ENCODE measurements at places on chromosomes 3 and 15. TPM values are rescaled to one million over a fixed set of nuclear protein-coding genes. Genes with fewer than 3 reads are reported as not detected.

Gene RTP4
- 0.94 TPM for total RNA-seq

Gene TIPARP
- total RNA-seq = 17.9 TPM

Gene MRPS22
- total RNA-seq = 67.6 TPM

Gene RBPMS2
- total RNA-seq = 242 TPM

Gene KATNBL1
- 23.3 TPM for total RNA-seq

Gene LRRC34
- total RNA-seq = 2.3 TPM

Gene CDHR4
- total RNA-seq = not detected

Gene ADAMTS7
- 17.8 TPM for total RNA-seq

Gene LAMB2
- total RNA-seq = 788 TPM

Gene MKRN2
- 27.9 TPM for total RNA-seq

Gene ZNF621
- 14.0 TPM for total RNA-seq

Gene STAB1
- total RNA-seq = 52.2 TPM

Gene COL6A5
- not detected for total RNA-seq

Gene ARPP19
- 131 TPM for total RNA-seq

Gene NCEH1
- total RNA-seq = 18.5 TPM

Gene ROBO1
- total RNA-seq = 6.2 TPM

Gene DNAJC19
- total RNA-seq = 62.2 TPM

Gene NFKBIZ
- 16.0 TPM for total RNA-seq

Gene SLC15A2
- 0.92 TPM for total RNA-seq

Gene XXYLT1
- 5.9 TPM for total RNA-seq

Gene CASR
- total RNA-seq = not detected

Gene GHSR
- not detected for total RNA-seq

Gene ARNT2
- 4.7 TPM for total RNA-seq

Gene CPEB1
- 3.1 TPM for total RNA-seq

Gene RUVBL1
- 19.7 TPM for total RNA-seq

Gene MOBP
- 0.08 TPM for total RNA-seq

Gene AMT
- 20.1 TPM for total RNA-seq

Gene CERS3
- 0.24 TPM for total RNA-seq

Gene EXD1
- not detected for total RNA-seq

Gene CDCP1
- total RNA-seq = 0.57 TPM

Gene ZMYND10
- 0.35 TPM for total RNA-seq
